ENCODE measurements at places on chromosomes 1 and 21.

- no peak for DNase-seq
Observed at GRCh38 chr1:165787741-165788140, 19.1 kb upstream of the TMCO1 start.

DNA sequence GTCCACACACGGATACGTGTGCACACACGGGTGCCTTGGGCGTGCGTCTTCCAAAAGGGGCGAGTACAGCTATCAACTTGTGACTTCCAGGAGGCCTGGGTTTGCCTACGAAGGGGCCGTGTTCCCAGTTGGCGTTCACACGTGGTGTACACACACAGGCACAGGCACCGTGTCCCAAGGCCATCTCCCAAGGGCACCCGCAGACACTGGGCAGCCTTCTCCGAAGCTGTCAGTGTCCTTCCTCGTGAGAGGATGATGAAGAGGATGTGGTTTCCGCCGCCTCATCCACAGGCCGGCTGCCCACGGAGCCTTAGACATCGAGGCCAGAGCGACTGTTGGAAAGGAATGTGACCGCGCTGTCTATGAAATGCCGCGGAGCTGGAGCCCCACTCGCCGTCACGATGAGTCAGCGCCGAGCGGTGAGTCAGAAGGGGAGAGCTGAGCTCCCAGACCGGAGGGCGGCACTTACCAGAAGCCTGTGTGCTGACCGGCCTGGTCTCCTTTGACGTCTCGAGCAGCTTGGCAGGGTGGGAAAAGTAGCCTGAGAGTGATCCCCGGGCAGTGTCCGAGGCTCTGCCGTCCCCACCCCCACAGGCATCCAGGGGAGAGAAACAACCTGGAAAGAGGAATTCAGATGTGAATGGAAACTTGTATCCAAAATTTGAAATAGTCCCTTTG is 141.4 kb upstream of the ARHGEF16 start:
- peak; percentile 83 for DNase-seq

- DNase-seq: no peak
Observed at GRCh38 chr1:247175458-247175857, 3.6 kb upstream of the ZNF124 start.

DNA sequence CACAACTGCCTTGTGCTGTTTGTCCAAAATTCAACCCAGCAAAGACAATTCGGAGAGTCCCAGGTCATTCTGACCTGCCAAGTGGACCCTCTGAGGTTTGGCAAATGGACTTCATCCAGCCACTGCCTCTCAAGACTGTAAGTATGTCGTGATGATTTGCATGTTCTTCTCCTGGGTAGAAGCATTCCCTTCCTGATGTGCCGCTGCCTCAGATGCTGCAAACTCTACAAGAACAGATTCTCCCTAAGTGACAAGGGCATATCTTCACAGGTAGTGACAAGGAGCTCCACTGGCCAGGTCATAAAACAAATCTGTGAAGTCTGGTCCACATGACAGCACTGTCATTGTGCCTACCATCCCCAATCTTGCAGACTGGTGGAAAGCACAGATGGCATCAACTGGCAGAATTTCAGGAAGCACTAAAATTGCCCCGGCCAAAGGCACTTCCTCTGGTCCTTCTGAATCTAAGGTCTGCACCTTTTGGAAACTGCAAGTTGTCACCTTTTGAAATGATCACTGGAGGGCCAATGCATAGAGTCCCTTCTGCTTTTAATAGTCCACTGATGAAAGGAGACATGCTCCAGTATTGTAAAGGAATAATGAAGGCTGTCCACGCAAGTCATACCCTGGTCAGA is 27.4 kb downstream of the POFUT2 start:
- no peak for DNase-seq

DNA sequence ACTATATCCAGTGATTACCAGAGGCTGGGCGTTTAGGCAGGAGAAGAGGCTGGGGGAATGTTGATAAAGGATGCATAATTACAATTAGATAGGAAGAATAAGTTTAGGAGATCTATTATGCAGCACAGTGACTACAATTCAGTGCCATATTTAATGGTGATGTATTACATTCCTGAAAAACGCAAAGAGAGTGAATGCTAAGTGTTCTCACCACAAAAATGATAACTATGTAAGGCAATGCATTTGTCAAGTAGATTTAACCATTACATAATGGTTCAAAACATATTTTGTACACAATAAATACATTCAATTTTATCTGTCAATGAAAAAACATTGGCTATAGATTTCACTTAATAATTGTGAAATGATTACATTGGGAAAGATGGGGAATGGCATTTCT is 548.9 kb downstream of the NUF2 start:
- no peak for DNase-seq

DNA sequence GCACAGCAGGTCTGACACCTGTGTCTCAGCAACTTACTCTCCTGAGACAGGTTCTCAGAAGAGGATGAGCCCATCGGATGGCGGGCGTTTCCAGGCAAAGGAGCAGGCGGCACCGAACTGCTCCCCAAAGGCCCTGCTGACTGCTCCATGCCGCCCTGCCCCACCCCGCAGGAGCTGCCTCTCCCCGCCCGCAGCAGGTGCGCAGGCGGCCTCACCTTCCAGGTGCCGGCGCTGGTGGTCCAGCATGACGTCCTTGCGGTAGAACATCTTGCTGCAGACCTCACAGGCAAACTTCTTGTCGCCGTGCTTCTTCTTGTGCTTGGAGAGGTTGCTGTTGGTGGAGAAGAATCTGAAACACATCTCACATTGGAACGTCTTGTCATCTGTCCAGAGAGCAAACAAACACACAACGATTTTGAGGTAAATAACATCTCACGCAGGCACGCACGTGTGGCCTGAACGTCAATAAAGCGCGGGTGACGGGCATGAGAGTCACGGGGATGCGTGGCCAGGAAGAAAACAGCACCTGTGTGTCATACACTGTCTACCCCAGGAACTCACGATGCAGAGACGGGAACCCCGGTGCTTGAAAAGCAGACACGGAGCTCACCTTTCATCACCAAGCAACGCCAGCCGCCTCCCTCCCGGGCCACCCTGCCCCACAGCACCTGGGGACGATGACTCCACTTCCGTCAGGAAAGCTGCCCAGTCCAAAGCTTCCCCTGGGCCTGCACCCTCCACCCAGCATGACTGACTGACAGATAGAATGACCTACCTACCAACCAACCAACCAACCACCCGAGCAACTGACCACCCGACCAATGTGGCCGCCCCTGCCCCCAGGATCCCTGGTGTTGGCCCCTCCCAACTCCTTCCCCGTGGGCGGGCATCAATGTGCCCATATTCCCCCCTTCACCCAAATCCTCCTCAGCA is 50.9 kb downstream of the PRDM15 start:
- DNase-seq: no peak

DNA sequence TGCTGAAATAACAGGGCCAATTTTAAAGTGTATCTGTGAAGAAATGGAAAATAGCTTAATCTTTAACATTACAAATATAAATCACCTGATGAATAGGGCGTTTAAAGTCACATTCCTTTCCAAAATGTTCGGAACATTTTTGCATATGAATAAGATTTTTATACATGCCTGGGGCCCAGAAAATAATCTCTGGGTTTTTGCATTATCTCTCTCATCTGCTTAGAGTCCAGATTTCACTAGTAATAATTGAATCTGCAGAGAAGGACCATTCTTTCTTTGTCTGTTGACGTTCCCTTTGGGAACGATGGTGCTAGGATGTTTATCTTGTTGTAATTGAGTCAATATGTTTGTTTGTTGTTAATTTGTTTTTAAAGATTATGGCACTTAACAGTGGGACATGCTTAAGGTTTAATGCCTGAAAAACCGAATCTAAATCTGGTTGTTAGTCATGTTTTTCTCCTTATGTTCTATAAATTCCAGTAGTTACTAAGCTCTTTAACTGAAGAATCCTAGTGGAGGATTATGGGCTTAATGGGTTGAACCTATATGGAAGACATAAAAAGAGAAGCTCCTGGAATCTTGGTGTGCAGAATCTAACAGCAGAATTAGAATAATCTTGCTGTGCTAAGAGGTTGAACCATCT is 140.6 kb downstream of the VPS13D start:
- DNase-seq: no peak

DNA sequence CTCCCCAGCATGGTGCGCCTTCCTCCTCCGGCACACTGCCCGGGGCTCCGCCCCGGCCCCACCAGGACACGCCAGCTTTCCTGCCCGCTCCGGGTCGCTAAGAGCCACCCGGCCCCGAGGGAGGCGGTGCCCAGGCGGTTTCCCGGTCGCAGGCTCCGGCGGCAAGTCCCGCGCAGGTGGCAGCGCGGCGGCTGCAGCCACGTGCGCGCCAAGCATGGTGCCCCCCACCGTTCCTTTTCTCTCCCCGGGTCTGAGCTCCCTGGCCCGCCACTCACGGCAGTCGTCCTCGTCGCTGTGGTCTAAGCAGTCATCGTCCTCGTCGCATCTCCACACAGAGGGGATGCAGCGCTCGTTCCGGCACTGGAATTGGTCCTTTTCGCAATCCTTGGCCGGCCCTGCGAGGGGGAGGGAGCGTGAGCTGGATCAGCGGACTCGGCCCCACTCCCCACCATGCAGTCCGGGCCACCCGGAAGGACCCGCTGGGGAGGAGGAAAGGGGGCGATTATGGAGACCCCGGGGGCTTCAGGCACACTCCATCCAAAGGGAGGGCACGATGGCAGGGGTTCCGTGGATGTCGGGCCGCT is 1.2 kb downstream of the LRP8 start:
- no peak for DNase-seq

- no peak for DNase-seq
Observed at GRCh38 chr21:41211060-41211805, 43.3 kb downstream of the BACE2 start.

DNA sequence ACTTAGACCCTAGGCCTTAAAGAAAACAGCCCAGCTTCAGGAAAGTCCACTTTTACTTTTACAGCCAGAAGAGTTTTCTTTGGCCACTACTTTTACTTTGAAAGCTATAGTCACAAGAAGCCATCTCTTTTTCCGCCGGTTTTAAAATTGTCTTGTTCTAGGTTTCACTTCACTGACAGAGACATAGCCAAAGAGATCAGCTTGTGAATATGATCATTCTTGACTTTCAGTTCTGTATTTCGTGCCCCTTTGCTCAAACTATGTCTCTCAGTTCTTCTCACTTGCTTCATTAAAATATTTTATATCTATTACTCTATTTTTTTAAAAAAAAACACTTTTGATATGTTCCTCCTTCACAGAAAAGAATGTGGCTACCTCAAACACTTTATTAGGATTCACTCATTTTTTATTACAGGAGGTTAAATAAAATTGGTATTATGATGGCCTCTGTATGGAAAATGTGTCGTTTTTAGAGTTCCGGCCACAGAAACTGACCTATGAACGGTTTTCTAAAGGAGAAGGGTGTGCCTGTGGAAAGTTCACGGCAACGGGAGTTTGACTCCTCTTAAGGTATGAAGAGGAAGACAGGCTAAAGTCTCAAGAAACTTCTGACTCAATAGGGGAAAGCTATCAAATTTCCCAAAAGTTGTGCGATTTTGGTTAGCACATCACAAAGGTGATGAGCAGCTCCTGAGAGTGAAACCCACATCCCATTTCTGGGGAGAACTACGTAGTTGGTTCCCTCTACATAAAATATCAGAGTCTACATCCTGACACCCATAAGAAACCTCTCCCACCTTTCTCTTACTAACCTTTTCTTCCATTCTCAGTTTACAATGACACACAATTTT is 1.2 kb downstream of the MCOLN2 start:
- DNase-seq: peak; percentile 43

DNA sequence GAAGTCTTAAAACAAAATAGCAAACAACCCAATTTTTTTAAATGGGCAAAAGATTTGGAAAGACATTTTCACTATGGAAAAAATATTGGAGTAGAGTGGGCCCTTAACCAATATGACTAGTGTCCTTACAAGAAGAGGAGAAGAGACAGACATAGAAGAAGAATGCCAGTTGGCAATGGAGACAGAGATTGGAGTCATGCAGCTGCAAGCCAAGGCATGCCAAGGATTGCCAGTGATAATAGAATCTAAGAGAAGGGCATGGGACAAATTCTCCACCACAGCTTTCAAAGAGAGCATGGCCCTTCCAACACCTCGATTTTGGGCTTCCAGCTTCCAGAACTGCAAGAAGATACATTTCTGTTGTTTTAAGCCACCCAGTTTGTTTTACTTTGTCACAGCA is 92.7 kb downstream of the RGS2 start:
- no peak for DNase-seq

GRCh38 chr1:153816283-153816889 is 41.2 kb downstream of the SLC27A3 start:
- no peak for DNase-seq

DNA sequence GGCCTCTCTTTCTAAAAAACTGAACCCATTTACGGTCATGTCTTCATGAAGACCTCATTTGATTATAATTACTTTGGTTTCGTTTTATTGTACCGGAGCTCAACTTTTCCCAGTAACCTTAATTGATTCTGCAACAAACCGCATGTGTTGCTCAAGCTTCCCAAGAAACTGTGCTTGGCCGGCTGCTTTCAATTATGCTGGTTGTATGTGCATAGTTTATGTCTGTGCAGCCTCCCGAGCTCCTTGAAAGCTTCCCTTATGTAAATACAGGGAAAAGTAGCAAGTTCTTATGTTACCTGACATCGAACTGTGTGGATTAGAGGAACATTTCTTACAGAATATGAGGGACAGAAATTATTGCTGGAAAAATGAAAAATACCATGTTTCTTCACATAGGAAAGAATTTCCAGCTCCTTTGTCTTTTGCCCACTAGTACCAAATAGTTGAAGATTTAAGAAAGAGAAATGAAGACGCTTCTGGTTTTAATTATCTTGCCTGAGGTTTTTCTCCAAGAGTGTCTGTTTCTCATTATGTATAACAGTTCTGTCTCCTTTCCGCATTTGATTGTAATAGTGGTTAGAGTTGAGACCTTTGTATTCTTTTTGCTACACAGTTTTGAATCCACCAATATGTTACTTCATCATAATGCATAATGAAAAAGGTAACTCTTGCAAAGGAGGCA is 2.1 kb downstream of the VCAM1 start:
- DNase-seq: no peak

- no peak for DNase-seq
Observed at GRCh38 chr1:227885648-227886502, 61.9 kb downstream of the WNT9A start.

DNA sequence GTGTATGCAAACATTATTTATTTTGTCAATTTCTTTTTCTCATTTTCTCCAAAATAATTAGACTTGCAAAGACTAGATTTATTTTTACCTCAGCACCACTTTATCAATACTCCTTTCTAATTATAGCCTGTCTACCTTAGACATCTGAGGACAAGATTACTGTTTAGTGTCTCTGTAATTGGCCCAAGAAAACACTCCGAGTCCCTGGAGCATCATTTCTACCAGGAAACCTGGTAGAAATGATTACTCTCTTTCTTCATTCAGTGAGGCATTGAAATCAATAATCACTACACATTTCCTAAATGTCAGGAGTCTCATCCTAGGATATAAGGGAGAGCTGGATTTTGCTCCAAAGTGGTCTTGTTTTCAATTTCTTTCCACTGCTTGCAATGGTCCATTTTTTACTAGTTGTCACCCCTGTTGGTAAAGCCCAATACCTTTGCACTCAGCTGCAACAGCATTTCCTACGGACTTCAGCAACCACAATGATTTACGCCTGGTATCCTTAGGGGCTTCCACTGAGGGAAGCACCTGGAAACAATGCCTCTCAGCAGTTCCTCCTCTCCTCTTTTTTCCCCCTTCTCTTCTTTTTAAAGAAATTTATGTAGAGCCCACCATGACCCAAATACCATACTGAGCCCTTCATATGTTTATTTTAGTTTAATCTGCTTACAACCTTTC is 64.6 kb downstream of the GRIK1 start:
- no peak for DNase-seq

- no peak for DNase-seq
Observed at GRCh38 chr1:236948996-236949395, 55.2 kb downstream of the MT1HL1 start.

- peak; percentile 54 for DNase-seq
Observed at GRCh38 chr1:161258439-161259344, at the start of gene PCP4L1. PCP4L1 (plus strand) TSS chr1:161258745; CDS start chr1:161258975, 230 bp downstream.
